Endothelial cell (in vitro differentiated cells): ENCODE measurements at places on chromosomes 5 and 9. TPM values are rescaled to one million over a fixed set of nuclear protein-coding genes. Genes with fewer than 3 reads are reported as not detected.

ITGA2 gene
- total RNA-seq: 15.1 TPM

C5orf15 gene
- 35.5 TPM for total RNA-seq

TEX48 gene
- not detected for total RNA-seq

KIF4B gene
- 0.54 TPM for total RNA-seq

KCNIP1 gene
- total RNA-seq: 6.1 TPM

BASP1 gene
- 95.2 TPM for total RNA-seq

GRCh38 chr9:2127486-2127885 is 112.3 kb downstream of the SMARCA2 start:
- H3K4me1 ChIP-seq: peaks cover 11% of the 10 kb centered on the region
- peaks cover 11% of the 10 kb centered on the region for H3K36me3 ChIP-seq

DNA sequence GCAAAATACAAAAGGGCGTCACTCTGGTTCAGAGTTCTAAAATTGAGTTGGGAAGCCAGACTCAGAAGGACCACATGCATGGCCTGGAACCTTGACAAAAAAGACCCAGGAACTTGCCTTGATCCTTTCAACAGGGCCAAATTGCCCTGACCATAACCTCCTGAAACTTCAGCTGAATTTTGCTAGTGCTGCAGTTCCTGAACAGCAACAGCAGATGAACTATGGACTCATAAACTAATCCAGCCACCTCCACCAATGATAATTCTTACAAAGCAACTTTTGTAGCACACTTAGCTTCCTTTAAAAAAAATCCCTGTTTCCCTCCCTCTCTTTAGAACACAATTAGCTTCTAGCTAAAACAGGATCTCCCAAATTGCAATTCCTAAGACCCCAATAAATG is 155.9 kb downstream of the MAT2B start:
- no peak overlapping the region for H3K27ac ChIP-seq
- no peak for DNase-seq
- no peaks in the 10 kb centered on the region for H3K36me3 ChIP-seq
- peaks cover 1% of the 10 kb centered on the region for H3K27me3 ChIP-seq
- H3K4me1 ChIP-seq: no peaks in the 10 kb centered on the region
- H3K4me3 ChIP-seq: no peak overlapping the region
